Activated CD4-positive, CD25-positive, alpha-beta regulatory T cell (primary cell): ENCODE measurements at places on chromosomes 16 and 17.

DNA sequence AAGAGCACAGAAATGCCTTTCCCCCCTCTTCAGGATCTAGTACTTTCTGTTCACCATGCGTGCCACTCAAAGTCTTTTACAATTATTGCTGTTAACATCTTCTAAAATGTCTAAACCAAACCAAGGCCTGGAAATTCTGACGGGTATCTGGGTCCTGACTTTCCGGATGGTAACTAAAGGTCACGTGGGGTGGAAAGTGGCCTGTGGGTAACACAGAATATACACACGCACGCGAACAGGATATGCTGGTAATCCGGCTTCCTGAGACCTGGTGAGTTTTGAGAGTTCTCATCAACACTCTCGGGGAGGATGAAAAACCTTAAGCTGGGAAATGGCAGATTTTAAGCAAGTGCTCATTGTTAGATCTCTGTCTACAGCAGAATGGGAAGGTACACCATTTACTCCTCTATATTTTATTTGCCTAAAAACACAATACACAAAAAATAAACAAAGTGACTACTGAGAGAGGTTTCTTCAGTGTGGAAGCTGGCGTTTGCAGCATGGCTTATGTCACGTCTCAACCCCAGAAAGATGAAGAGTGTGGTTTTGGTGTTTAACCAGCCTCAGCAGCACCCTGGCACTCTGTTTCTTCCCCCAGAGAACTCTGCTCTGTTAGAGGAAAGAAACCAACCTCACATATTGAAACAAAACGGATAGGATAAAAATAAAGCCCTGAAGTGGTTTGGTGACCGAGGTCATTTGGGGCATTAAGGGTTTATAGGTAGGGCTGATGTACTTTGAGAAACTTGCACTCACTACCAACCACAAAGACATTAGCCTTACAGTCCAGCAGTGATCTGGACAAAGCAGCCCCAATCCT lies 37.3 kb downstream of the SMG6 start:
- peak; percentile 53 for DNase-seq

- no peak for DNase-seq
Observed at GRCh38 chr17:37088913-37089312, 140.2 kb downstream of the AATF start.

GRCh38 chr16:75433732-75434413 lies 570 bp upstream of the CFDP1 start:
- peak; percentile 54 for DNase-seq

DNA sequence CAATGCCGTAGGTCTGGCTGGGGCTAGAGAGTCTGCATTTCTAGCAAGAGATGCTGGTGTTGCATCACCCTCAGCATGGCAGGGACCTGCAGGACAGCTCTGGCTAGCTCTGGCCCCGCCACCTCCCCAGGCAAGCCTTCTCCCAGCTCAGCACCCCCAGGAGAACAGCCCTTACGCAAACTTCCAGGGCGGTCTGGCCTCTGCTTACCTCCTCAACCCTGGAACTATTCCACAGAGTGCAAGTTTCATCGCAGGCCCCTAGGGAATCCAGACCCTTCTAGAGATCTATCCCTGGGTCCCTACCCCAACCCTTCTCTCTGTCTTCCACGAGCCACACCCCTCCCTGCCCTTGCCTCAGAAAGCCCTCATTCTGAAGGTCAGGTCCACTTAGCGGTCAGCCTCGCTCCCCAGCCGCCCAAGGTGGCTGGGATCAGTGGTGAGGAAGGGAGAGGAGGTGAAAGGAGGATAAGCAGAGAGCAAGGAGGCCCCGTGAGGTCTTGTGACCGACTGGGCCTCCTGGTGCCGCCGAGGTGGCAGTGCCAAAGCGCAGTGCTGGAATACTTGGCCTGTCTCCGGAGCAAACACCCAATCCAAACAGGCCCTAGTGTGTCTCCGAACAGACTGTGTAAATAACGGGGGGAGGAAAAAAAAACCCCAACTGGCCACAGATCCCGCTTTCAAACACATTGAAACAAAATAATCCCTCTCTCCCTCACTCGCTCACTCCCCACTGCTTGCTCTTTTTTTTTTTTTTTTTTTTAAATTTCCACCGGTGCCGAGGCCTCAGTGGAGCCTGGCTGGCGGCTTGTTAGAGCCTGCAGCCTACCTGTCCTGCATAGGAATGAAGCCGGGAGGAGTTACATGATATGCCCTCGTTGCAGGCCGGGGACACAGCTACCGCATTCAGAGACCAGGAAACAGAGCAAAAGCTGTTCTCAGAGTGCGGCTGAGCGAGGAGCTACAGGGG lies 380.9 kb downstream of the SOX9 start:
- DNase-seq = no peak

DNA sequence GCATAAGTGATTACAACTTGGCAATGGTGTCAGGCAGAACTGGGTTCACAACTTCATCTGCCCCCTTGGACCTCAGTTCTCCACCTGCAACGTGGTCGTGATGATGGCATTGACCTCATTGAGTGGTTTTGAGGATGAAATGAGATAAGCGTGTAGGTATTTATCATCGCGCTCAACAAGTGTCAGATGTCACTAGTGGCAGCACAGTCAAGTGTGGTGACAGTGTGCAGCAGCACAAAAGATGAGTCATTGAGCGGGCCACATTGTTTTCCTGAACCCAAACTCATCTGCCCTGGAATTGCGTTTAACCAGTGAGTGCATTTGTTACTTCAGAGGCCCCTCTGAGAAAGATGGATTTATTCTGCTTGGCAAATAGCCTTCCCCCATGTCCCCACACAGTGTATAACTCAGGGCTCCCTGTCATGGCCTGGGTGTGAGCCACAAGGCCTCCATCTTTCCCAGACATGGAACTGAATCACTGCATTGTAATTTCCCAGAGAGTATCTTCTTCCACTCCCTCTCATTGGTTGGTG lies 20.9 kb downstream of the IRX3 start:
- DNase-seq = no peak

- DNase-seq = no peak
Observed at GRCh38 chr17:56681561-56682266, 88.2 kb downstream of the NOG start.

GRCh38 chr17:75752802-75753513 lies 12.0 kb downstream of the GALK1 start:
- no peak for DNase-seq

DNA sequence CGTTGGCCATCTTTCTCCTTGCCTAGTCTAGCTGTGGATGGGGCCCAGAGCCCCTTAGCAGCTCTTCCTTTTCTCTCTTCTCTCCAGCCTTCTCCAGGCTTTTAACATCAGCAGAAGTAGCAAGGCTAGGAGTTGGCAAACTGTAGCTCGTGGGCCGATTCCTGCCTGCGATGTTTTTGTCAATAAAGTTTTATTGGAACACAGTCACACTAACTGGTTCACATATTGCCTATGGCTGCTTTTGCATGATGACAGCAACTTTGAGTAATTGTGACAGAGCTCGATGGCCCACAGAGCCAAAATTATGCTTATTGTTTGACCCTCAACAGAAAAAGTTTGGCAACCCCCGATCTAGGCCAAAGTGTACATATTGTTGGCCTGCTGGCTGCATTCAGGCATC lies 199.9 kb downstream of the RBFOX1 start:
- no peak for DNase-seq
